ENCODE measurements at places on chromosomes 3 and 15.

- no peak for DNase-seq
Observed at GRCh38 chr3:183218826-183219225, 34.2 kb upstream of the B3GNT5 start.

DNA sequence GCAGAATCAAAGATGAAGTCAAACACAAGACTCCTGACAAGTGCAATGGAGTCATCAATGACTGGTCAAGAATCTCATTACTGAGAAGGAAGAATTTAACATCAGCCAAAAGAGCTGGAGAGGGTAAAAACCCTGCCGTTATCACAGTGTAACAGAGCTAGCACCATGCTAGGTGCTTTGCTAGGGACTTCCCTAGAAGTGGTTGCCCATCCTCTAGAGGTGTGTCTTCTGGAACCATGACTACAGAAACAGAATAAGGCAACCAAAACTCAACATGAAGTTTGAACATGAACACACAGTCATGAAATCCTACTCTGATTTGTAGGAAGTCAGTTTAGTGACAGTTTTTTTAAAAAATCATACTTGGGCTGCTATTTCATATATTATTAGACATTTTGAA is 9.5 kb downstream of the ACAD11 start:
- no peak for DNase-seq

DNA sequence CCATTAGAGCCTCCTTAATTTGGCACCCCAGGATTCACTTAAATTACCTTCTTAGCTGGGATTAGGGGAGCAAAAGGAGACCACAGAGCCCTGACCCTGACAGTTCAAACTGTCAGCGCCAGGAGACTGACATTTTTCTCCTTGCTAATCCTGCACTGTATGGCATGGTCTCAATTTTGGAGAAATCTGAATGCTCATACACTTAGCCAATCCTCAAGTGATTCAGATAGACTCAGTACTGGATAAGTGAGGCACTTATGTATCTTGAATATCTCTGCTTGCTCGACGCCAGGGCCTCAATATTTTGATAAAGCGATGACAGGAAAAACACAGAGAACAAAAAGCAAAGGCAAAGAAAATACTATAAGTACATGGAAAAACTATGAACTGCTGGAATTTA is 375.9 kb upstream of the WNT5A start:
- no peak for DNase-seq

GRCh38 chr3:143634991-143635390 is 213.3 kb downstream of the SLC9A9 start:
- peak; percentile 55 for DNase-seq

- DNase-seq: no peak
Observed at GRCh38 chr15:73858062-73858461, 15.3 kb upstream of the TBC1D21 start.

DNA sequence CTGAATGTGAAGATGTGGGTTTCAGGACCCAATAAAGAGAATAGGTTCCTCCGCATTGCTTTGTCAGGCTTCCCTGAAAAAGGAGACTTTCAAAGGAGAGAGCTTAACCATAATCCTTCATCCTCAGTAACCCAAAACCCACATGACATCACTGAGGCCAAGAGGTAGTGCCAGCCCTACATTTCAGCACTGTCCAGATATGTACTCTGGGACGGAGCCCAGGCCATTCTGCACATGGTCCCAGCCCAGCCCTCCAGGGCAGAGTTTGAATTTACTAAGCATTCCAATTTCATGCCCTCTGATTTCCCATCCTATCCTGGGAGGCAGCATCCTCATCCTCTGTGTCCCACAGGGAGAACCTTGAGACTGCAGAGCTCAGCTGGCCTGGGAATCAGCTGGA is 210.5 kb downstream of the GABRB3 start:
- DNase-seq: no peak

- DNase-seq: no peak
Observed at GRCh38 chr3:47985381-47985780, 30.8 kb downstream of the MAP4 start.

- DNase-seq: peak; percentile 74
Observed at GRCh38 chr15:91302588-91303439, 202.8 kb downstream of the SV2B start.

- DNase-seq: no peak
Observed at GRCh38 chr15:71093054-71094024, 21.9 kb upstream of the THSD4 start.

DNA sequence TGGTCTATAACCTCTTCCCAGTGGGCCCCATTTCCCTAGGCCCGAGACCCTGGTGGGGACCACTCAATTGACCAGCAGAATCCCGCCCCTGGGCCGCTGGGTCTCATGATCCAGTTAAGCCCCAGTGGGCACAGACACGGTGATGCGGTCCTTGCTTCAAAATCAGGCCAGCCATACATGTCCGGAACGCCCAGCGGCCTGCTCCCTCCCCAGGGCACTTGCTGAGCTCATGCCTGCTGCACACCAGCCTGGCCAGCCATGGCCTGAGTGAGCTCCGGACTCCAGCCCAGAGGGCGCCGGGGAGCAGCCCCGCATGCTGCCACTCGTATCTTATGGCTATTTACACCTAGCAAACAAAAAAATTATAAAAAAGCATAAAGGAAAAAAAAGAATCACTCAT is 34.4 kb upstream of the IQSEC1 start:
- DNase-seq: no peak

GRCh38 chr3:177236704-177237103 is 39.4 kb upstream of the TBL1XR1 start:
- DNase-seq: no peak

DNA sequence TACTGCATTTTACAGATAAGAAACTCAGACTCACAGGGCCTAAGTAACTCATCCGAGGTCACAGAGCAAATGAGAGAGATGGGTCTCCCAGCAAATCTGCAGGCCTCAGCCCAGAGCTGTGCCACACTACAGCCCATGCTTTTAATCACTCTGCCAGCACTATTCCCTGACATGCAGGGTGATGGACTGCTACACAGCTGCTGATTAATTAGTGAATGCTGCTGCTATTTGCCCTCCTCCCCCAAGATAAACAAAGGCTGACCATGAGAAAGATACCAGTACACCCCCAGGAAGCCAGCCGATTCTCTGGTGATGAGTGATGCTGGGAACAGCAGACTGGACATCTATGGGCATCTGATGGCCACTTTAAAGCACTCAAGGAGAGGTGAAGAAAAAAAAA is 39.3 kb downstream of the RFTN1 start:
- DNase-seq: no peak

DNA sequence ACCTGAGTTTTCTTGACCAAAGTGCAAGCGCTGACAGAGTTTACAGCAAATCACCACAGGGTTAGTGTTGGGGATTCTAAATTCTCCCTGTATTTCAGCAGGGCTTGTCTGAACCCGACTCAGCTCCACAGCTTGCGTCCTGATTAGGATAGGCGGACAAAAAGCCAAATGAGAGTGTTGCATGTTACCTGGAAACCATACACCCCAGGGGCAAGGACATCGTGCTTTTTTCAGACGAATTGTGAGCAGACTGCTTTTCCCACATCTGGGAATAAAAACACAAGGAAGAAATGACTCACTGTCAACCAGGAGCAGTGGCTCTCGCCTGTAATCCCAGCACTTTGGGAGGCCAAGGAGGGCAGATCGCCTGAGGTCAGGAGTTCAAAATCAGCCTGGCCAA is 3.0 kb downstream of the DZIP1L start:
- DNase-seq: no peak

DNA sequence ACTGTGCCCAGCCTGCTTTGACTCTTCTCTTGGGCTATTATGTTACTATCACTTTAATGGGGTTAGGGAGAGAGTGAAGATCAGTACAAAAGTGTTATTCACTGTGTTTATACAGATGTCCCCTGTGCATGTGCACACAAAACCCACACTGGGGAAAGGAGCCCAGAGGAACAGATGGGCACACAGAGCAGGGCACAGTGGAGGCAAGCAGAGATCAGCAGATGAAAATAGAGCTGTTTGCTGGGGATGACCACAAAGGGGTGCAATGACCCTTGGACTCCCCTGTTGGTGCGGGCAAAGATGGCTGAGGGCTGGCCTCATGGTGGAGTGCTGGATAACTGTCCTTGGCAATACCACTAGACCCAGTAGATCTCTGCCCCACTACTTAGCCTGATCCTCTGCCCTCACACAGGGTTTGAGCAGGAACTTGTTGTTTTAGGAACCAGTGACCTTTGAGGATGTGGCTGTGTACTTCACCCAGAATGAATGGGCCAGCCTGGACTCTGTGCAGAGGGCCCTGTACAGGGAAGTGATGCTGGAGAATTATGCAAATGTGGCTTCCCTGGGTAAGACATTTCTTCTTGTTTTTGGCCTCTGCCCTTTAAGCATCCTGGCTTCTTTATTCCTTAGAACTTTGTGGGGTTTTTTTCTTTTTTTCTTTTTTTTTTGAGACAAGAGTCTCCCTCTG is 5.3 kb downstream of the ZNF620 start:
- DNase-seq: no peak
